CD4-positive, alpha-beta T cell treated with Interleukin-15 for 4 hours (primary cell): ENCODE measurements at places on chromosomes 5 and 9.
A peak's percentile ranks its signal among the peaks of the same experiment; 100 is the strongest.

- DNase-seq, result no peak
Measured at GRCh38 chr5:168530621-168531150, 1.6 kb downstream of the FBLL1 start.

DNA sequence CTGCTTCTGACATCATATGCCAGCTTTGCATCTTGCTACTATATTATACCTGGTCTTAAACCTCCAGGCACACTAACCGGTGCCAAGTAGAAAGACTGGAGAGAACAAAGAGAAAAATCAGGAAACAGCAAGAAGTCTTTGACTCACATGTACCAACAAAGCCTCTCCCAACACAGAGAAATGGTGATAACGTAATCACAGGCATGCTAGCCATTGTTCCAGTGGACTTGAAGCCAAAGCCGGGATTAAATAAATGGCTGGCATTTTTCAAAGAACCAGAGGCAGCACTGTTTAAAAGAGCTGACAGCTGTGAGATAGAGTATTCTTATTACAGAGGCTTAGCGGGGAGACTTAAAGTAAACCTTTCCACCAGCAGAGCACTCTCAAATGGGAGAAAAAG lies 148.4 kb upstream of the NFIL3 start:
- no peak for DNase-seq

DNA sequence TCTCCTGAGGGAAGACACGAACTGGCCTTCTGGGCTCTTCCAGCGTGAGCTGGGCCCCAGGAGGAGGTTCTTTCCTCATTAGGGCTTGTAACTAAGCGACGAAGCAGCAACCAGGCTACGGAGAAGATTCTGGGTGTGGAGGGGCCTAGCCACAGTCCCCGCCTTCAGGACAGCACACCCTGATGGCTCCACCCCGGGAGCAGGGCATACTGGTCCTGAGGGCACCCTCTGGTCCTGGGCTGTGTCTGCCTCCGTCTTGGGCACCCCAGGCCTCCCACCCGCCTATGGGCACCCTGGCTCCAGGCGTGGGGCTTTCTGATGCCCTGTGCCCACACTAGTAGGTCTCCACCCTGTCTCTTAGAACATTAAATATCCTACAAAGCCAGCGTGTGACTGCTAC lies 136.4 kb downstream of the OLFM1 start:
- no peak for DNase-seq

- no peak for DNase-seq
Measured at GRCh38 chr5:164597293-164597900, 1092.0 kb downstream of the MAT2B start.

GRCh38 chr5:76081811-76082771 lies 1.1 kb upstream of the SV2C start:
- DNase-seq, result no peak

GRCh38 chr9:4077499-4078102 lies 222.3 kb downstream of the GLIS3 start:
- DNase-seq, result peak; percentile 3
